A549 treated with Hydrocortisone at 1 μM for 4 hours (cell line): ENCODE measurements at places on chromosomes 5 and 9. TPM values are rescaled to one million over a fixed set of nuclear protein-coding genes. Genes with fewer than 3 reads are reported as not detected.

The COL15A1 gene
- 0.56 to 0.66 TPM (median 0.63 TPM) in 5 replicates for total RNA-seq

The RPP25L gene
- total RNA-seq, result 37.9 to 48.2 TPM (median 46.7 TPM) in 5 replicates

The PDE6A gene
- total RNA-seq, result 0.22 to 0.32 TPM (median 0.25 TPM) in 5 replicates

The ORM2 gene
- total RNA-seq, result not detected in 5 replicates

The PCDHA3 gene
- total RNA-seq, result 0.66 to 1.0 TPM (median 0.82 TPM) in 5 replicates

The GOLGA2 gene
- total RNA-seq, result 39.1 to 52.6 TPM (median 45.9 TPM) in 5 replicates

The TLX3 gene
- total RNA-seq, result not detected in 5 replicates

The PCDH1 gene
- 1.9 to 4.5 TPM (median 3.4 TPM) in 5 replicates for total RNA-seq

The SLC34A3 gene
- 0.05 to 0.16 TPM (median 0.07 TPM) in 4 of 5 replicates, not detected in the other for total RNA-seq

The DDX31 gene
- 24.4 to 27.0 TPM (median 24.9 TPM) in 5 replicates for total RNA-seq

The TRAF1 gene
- total RNA-seq, result 1.7 to 2.7 TPM (median 2.4 TPM) in 5 replicates

The N4BP3 gene
- total RNA-seq, result 0.74 to 1.2 TPM (median 0.90 TPM) in 5 replicates

The PCDHGA12 gene
- total RNA-seq, result 0.03 TPM in 2 of 5 replicates, not detected in the others

The ZNF483 gene
- 0.18 to 0.94 TPM (median 0.49 TPM) in 5 replicates for total RNA-seq

The SLC4A9 gene
- total RNA-seq, result 0.02 TPM in 1 of 5 replicates, not detected in the others

The SPATA31D4 gene
- not detected in 5 replicates for total RNA-seq

The LEAP2 gene
- total RNA-seq, result 0.62 to 1.0 TPM (median 0.97 TPM) in 5 replicates

The GFPT2 gene
- 49.7 to 59.4 TPM (median 53.9 TPM) in 5 replicates for total RNA-seq

The PLAC8L1 gene
- 0.20 to 0.40 TPM (median 0.22 TPM) in 5 replicates for total RNA-seq

The C9orf43 gene
- total RNA-seq, result 0.38 to 0.71 TPM (median 0.56 TPM) in 5 replicates

The LCN9 gene
- total RNA-seq, result 0.13 to 0.16 TPM in 2 of 5 replicates, not detected in the others

The C9 gene
- total RNA-seq, result not detected in 5 replicates

The ELAVL2 gene
- total RNA-seq, result 0.02 to 0.05 TPM (median 0.02 TPM) in 3 of 5 replicates, not detected in the others

The PCDHA4 gene
- total RNA-seq, result 1.1 to 1.9 TPM (median 1.9 TPM) in 5 replicates

The CD274 gene
- 1.0 to 2.1 TPM (median 1.3 TPM) in 5 replicates for total RNA-seq
